ENCODE measurements at places on chromosomes 13 and 19.

DNA sequence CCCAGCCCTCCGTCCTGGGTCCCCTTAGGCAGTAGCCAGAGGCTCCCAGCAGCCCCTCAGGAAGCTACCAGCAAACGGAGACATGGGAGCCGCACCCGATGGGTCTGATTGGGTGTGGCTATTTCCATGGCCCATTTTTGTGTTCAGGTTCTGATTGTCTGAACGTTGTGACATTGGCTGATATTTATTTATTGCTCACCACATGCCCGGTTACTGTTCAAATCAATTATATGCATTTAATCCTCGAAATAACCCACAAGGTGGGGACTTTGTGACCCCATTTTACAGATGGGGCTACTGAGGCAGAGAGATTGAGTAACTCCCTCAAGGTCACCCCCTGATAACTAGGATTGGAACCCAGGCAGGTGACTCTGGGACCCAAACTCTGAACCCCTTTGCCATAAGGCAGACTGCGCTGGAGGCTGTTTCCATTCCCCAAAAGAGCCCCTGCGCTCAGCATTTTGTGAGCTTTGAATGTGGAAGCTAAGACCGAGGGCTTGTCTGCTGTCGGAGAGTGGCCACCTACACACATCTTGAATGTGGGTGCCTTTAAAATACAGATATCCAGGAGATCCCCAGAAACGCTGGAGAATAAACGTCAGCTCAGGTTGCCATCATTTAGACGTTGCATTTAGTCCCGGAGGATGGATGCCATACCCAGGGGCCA lies 13.6 kb upstream of the MCF2L start:
- DNase-seq, result no peak

GRCh38 chr19:29260477-29261317 lies 47.7 kb upstream of the UQCRFS1 start:
- no peak for DNase-seq

DNA sequence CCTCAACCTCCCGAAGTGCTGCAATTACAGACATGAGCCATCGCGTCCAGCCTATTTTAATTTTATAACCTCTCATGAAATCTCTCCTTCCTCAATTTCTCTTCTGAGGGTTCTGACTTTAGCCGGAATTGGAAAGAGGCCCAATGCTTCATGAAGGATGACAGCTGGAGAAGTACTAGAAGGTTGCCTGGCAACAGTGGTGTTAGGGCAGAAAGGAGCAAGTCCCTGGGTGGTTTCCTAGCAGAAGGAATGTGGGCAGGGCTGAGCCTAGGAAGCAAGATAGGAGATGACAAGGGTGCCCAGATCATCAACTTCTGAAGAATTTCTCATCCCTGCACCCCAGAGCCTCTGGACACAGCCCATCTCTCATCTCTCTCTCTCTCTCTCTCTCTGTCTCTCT lies 25.8 kb downstream of the CACNG6 start:
- no peak for DNase-seq

- DNase-seq, result no peak
Measured at GRCh38 chr19:57239982-57240310, 486 bp upstream of the ZNF805 start.

DNA sequence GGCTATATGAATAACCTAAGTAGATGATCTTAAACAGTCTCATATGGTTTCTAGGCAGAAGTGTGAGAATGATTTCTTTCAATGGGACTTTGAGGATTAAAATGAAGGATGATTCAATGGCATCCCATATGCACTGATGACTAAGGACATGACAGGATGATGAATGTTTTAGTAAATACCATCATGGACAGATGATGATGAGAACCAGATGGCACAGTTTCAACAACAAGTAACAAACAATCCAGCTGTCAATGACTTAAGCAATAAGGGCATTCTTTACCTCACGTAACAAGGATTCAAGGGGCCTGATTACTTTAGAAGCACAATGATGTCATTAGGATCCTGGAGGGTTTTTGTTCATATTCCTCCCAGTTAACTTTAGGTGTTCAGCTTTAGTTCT lies 2678.4 kb downstream of the PCDH9 start:
- no peak for DNase-seq

- DNase-seq, result no peak
Measured at GRCh38 chr13:22077205-22077683, 406.4 kb downstream of the FGF9 start.

- no peak for DNase-seq
Measured at GRCh38 chr13:68645814-68646213, 1415.7 kb upstream of the PCDH9 start.

DNA sequence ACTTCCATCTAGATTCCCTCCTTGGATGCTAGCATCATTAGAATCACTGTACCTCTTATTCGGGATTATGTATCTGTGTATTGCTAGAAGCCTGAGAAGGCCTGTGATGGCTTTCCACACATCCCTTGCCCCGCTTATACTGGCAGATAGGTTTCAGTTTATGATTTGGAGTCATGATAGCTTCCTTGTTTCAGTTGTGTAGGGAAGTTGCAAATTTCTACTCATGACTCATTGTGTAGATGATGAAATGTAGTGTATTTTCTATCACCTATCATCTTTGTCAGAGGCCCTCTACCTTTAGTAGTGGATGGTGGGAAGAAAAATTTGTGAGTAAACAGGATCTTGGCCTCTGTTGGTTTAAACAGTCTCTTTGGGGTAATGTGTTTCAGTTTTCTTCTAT lies 165.2 kb downstream of the GGACT start:
- no peak for DNase-seq

DNA sequence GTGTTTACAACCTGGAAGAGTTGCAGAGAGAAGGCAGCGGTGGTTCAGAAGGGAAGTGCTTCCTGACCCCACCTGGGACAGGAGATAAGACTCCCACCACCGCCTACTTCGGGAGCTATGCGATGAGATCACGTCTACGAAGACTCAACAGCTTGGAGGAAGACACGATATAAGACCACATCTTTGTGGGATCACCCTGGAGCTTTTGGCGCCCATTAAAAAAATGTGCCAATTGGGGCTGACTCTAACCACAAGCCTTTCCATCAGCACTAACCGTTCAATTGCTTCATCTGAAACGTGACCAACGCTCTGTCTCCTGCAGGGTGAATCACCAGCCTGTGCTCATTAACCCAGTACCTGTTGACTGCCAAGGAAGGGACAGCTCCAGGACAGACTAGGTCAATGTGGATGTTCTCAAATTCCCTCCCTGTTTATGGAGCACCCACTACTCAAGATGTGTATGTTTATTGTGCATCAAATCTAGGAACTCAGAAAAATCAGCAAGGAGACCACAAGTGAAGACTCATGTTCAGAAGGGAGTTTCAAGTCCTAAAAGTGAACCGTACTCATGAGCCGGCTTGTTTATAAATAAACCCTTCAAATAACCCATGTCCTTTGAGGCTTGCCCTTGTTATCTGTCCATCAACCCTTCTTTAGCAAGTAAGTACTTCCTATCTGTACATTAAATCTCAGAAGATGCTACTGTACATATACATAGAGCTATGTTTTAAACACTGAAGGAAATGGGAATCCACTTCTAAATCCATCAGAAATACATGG lies 67.5 kb downstream of the LATS2 start:
- DNase-seq, result no peak

GRCh38 chr13:108828086-108828815 lies 198.8 kb downstream of the MYO16 start:
- DNase-seq, result no peak

- no peak for DNase-seq
Measured at GRCh38 chr19:36719687-36720556, 32.5 kb downstream of the ZNF567 start.

DNA sequence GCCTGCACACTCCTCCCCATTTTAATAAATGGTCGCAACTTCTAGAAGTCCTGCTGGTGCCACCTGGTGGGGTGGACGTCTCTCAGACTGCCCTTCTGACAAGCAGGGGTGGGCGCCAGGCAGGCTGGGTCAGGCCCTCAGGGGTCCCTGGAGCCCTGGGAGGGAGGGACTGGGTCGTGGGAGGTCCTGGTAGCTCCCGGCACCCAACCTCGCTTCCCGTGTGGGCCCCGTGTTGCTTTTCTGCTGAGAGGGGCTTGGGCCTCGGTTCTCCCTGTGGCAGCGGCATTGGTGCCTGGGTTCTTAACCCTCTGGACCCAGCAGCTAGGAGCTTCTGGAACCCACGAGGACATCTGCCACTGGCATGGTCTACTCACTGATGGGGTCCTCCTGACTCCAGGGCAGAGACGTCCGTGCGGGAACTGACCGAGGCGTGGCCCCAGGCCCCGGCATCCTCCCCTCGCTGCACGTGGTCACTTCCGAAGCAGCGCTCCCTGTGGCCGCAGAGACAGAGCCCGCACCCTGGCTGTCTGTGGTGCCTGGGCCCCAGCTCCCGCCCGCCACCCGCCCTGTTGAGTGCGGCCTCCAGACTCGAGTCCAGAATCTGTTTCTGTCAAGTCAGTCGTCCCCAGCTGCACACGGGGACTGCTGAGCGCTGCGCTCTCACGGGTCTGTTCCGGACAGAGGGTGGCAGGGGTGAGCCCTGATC lies 6.0 kb upstream of the TMPRSS9 start:
- no peak for DNase-seq

DNA sequence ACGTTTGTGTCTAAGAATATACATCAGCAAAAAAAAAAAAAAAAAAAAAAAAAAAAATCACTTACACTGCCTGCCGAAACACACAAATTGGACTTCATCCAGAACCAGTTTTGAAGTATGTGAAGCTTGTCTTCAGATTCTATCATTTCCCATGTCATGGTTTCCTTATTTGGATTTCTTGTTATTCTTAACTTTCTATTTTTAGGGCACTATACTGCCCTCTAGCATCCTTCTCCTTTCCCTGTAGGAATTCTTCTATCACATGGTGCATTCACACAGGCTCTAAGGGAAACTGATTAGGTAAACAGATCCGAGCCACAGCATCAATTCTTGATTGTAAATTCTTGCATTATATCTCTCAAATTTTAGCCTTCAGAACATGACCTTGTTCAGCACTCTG lies 1507.5 kb downstream of the OLFM4 start:
- no peak for DNase-seq

GRCh38 chr13:113103646-113104045 lies 1.9 kb upstream of the F7 start:
- DNase-seq, result no peak

DNA sequence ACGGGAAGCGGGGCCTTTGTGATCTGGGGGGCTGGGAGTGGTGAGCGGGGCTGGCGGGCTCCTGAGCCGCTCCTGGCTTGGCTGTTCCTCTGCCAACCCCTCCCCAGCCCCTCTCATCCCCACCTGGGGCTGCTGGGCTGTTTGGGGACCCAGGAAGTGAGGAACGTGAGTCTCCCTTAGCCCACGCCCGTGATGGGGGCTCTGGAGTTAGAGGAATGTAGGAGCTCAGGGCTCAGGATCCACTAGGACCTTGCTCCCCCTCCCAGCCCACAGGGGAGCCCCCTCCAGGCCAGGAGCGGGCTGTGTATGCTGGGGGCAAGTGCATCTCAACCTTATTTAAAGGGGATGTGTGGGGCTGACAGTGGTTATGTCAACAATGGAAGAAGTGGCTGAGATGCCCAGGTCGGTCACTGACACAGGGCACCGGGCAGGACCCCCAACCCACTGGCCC lies 134.1 kb downstream of the URI1 start:
- no peak for DNase-seq

- DNase-seq, result no peak
Measured at GRCh38 chr13:96898646-96899254, 95.5 kb downstream of the OXGR1 start.

DNA sequence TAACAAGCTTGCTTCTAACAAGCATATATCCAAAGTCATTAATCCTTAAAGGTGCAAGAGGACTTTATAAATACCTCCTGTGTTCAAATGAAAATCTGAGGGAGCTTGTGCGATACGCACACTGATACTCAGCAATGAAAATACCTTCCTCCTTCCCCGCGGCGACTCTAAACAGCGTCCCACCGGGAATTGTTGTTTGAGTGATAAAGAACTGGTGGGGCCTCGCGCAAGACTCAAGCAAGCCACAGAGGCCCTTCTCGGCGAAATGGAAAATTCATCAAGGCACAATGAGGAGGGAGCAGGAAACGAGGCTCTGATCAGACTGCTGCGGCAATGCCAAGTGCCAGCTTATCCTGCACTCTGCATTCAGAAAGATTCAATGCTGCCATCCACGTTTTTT lies 126.7 kb downstream of the ABCC4 start:
- DNase-seq, result no peak

GRCh38 chr19:5074830-5075394 lies 106.0 kb downstream of the KDM4B start:
- no peak for DNase-seq

GRCh38 chr19:55554302-55554701 lies 9.0 kb upstream of the SBK3 start:
- no peak for DNase-seq

DNA sequence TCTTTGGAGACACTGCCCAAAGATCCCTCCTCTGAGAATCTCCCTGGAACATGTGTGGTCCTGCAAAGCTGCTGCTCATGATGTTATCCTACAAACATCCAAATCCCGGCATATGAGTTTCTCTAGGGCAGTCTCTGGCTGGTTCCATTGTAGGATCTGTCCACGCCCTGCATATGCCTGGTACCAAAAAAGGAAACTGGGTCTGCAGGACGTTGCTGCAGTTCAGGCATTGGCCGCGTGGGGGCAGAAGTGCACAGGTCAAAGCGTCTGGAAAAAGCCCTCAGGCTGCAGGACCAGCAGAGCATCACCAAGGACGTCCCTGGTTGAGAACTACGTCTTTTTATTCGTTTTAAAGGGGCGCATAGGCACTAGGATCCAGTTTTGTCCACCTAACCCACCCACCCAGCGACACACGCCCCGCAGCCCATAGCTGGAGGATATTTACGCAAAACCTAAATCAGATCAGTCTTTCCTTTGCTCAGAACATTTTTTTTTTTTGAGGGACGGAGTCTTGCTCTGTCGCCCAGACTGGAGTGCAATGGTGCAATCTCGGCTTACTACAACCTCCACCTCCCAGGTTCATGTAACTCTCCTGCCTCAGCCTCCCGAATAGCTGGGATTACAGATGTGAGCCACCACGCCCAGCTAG lies 12.9 kb upstream of the ZNF564 start:
- peak; percentile 77 for DNase-seq

- DNase-seq, result no peak
Measured at GRCh38 chr19:3577723-3578344, 5.1 kb downstream of the HMG20B start.

GRCh38 chr19:927351-927779 lies 1.5 kb downstream of the ARID3A start:
- DNase-seq, result no peak

DNA sequence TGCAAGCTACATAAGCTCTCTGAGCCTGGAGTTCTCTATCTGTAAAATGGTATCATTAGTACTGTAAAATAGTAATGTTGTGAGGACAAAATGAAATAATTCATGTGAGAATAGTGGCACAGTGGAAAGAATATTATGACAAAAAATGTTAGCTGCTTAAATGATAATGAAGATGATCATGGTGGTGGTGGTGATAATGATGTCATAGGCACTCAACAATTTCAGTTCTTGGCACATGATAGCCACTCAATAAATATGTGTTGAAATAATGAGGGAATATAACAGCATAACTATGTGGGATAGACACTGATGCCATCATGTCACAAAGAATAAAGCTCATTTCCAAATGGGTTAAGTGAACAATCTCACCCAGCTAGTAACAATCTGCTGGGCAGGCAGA lies 736.3 kb downstream of the EFNB2 start:
- no peak for DNase-seq

GRCh38 chr19:17333611-17334413 lies 843 bp downstream of the ANO8 start:
- DNase-seq, result peak; percentile 75

Measured in activated CD8-positive, alpha-beta memory T cell treated with anti-CD3 and anti-CD28 coated beads for 4 hours (primary cell).